ENCODE measurements at places on chromosomes 16 and 17.

GRCh38 chr16:10031955-10032354 lies 150.3 kb downstream of the GRIN2A start:
- no peak for DNase-seq

- no peak for DNase-seq
These were observed 478.2 kb upstream of the CCL2 start for GRCh38 chr17:33776903-33777302.

- DNase-seq: no peak
These were observed 16.7 kb downstream of the RFFL start for GRCh38 chr17:35046740-35047283.

DNA sequence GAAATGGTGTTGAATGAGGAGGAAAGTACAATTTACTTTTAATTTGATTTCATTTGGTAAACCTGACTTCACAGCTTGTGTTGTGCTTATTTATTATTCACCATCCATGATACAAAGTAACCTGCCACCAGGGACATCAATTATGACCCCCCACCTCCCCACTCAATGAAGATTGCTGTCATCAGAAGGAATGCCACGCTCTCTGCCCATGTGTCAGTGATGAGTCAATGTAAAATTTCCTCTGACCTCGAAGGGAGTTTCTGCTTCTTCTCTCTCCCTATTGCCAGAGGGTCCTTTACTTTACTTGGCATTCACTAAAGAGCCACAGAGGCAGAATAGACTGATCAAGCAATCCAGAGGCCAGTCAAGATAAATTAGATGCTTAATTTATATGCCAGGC lies 759.7 kb downstream of the CDH11 start:
- no peak for DNase-seq

DNA sequence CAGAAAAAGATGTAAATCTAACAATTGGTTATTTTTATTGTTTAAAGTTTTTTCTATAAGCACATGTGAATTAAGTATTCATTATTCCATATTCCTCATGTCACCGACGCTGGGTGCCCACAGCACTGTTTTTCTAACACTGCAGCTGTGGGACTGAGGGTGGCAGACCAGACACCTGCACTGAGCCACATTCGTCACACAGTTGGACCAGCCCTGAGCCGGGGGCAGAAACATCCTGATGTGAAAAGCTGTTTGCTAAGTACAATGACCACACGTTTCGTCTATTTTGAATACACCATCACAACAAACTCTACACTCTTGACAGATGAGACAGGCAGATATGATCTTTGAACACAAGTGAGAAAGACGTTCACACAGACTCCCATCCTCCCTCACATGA lies 749.5 kb downstream of the KCNJ18 start:
- DNase-seq: no peak

DNA sequence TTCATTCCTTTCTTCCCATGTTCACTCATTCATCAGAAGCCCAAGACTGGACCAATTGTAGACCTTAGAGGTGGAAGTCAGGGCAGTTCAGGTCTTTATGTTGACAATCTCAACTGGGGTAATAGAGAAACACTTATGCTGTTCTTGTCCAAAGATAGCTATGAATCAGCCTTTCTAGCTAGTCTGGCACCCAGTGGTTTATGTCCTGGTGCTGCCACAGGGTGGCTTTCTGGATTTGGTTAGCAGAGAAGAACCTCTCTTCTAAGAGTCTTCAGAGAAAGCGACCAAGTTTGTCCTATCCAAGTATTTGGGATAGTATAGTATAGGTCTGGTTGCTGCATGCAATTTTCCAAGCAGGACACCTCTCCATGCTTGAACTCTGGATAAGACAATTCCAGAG lies 83.3 kb downstream of the NOG start:
- no peak for DNase-seq
